Urinary bladder (tissue), 4 donors: ENCODE measurements at places on chromosomes 2 and 18.

GRCh38 chr2:181471783-181472182, 14.6 kb downstream of the ITGA4 start:
- no peak for DNase-seq

GRCh38 chr2:30425326-30425725, 21.7 kb upstream of the LCLAT1 start:
- no peak for DNase-seq

DNA sequence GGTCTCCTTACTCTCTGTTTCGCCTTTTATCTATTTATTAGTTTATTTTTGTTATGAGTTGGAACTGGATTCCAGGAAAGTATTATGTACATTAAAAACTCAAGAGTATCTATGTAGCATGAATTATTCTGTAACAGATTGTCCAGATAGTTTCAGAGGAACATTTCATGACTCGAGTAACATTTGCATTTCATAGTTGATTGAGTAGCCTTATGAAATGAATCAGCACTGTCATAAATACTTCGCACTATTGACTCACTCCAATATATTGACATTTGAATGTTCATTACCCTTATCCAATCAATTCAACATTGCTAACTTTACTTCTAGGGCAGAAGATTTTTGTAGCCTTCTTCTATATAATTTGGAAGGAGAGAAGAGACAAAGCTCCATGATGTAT, 11.3 kb upstream of the VRK2 start:
- no peak for DNase-seq

- no peak for DNase-seq
These were observed 135.3 kb upstream of the NOSTRIN start for GRCh38 chr2:168667156-168667555.

- DNase-seq: no peak
These were observed 92.0 kb upstream of the SNTG2 start for GRCh38 chr2:858646-859045.

GRCh38 chr2:75311993-75312392, 112.7 kb upstream of the TACR1 start:
- no peak for DNase-seq

DNA sequence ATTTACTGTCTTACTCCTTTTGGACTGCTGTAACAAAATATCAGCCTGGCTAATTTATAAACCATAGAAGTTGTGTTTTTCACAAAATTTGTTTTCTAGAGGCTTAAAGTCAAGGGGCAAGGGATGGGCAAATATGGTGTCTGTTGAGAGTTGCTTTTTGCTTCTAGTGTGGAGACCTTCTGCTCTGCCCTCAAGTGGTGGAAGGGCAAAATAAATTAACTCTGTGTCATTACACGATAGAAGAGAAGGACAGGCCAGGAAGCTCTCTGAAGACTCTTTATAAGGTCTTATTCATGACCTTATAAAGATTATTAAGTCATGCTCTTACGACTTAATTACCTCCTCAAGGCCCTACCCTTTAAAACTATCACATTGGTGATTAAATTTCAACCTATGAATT, 181.2 kb upstream of the LRATD1 start:
- no peak for DNase-seq

DNA sequence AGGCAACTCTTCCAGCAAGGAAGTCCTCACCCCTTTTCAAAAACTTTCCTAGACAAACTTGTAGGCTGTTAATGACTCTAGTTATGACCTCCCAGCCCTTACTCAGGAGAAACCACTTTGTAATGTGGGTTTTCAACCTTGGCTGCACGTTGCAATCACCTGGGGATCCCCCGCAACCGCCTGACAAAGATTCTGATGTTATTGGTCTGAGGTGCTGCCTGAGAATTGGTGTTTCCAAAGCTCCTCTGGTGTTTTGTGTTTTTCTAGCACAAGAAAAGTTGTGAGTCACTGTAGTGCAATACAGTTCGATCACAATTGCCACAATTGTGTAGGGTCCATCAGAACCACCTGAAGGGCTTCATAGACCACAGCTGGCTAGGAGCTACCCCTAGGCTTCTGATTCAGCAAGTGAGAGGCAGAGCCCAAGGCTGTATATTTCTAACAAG, 121.6 kb downstream of the SP100 start:
- DNase-seq: no peak

DNA sequence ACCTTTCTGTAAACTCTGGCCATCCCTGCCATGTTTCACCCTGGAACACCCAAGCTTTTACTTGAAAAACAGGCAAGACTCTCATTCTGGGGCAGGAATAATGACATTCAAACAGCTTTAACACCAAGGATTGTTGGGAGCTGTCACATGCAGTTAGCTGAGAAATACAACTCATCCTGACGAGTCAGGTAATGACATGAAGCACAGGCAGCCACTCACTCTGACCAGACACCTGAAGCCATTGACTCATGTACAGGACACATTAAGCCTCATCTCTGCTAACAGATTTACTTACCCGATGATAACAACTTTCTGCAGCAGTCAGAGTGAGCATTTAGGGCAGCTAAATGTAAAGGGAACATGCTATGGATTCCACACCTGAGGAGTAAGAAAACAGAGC, 163.1 kb upstream of the PGAP1 start:
- no peak for DNase-seq

- DNase-seq: no peak
These were observed 7.3 kb downstream of the CEP192 start for GRCh38 chr18:12998332-12999060.

DNA sequence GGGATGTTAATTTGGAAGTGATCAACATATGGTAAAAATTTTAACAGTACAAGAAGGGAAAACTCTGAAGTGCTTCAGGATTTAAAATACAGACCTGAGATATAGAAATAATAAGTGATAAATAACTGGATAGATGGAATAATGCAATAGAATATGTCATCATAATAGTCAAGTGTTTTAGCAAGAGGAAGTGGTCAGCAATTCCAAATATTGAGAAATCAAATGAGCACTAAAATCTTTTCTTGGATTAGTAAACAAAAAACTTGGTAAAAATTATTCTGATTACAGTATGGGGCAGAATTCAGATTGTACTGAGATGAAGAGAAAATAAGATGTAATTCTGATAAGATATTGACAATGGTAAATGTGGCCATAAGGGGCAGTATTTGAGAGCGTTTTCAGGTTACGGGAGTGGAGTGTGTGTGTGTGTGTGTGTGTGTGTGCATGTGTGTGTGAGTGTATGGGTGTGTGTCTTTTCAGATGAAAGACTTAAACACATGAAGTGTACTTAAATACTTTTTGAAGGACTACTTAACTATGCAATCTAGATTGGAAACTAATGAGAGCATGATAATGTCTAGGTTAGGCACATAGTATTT, 217.9 kb upstream of the ITGA4 start:
- DNase-seq: no peak

GRCh38 chr2:240209493-240209892, 69.0 kb upstream of the OTOS start:
- DNase-seq: no peak

- no peak for DNase-seq
These were observed 52.3 kb upstream of the ITGB6 start for GRCh38 chr2:160252278-160252887.

GRCh38 chr2:159326569-159327255, 40.2 kb upstream of the WDSUB1 start:
- DNase-seq: no peak

DNA sequence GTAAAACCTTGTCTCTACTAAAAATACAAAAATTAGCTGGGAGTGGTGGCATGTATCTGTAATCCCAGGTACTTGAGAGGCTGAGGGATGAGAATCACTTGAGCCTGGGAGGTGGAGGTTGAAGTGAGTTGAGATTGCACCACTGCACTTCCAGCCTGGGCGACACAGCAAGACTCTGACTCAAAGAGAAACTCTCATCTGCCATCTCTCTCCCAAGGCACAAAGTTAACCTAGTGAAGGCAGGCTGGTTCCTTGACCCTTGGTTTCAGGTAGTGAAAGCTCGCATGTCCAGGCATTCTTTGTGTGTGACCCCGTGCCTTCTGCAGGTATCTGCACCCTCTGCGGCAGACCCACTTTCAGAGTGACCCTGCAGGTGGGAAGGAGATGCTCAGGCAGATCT, 100.0 kb downstream of the WDSUB1 start:
- no peak for DNase-seq

GRCh38 chr18:8525692-8526091, 83.5 kb upstream of the RAB12 start:
- no peak for DNase-seq
